ENCODE measurements at places on chromosomes 2 and 18.

DNA sequence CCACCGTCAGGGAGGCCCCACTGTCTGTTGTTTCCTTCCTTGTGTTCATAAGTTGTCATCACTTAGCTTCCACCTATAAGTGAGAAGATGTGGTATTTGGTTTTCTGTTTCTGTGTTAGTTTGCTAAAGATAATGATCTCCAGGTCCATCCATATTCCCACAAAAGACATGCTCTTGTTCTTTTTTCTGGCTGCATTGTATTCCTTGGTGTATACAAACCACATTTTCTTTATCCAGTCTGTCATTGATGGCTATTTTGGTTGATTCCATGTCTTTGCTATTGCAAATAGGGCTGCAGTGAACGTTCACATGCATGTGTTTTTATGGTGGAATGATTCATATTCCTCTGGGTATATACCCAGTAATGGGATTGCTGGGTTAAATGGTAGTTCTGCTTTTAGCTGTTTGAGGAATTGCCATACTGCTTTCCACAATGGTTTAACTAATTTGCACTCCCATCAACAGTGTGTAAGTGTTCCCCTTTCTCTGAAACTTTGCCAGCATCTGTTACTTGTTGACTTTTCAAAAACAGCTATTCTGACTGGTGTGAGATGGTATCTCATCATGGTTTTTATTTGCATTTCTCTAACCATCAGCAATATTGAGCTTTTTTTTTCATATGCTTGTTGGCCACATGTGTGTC, 156.6 kb upstream of the NOSTRIN start:
- no peak for DNase-seq

- DNase-seq = no peak
Observed at GRCh38 chr2:194096402-194096801, 1560.6 kb upstream of the SLC39A10 start.

GRCh38 chr2:181953881-181954537, 31.6 kb upstream of the PPP1R1C start:
- peak; percentile 60 for DNase-seq

GRCh38 chr2:71422786-71423185, 30.6 kb upstream of the DYSF start:
- DNase-seq = no peak

- DNase-seq = no peak
Observed at GRCh38 chr2:57434441-57434840, 612.2 kb upstream of the VRK2 start.

GRCh38 chr2:64493788-64494187, 30.3 kb upstream of the AFTPH start:
- no peak for DNase-seq
